ENCODE measurements at places on chromosomes 12 and 14. TPM values are rescaled to one million over a fixed set of nuclear protein-coding genes. Genes with fewer than 3 reads are reported as not detected.

Gene TAS2R31
- total RNA-seq = 5.3 TPM

Gene NT5DC3
- 11.6 TPM for total RNA-seq

Gene KLRB1
- total RNA-seq = not detected

Gene CCND2
- total RNA-seq = 230 TPM

Gene RNU4-1
- 3,997 TPM for total RNA-seq

Gene GALNT6
- total RNA-seq = 24.4 TPM

Gene OR4E2
- total RNA-seq = not detected

GRCh38 chr12:6374028-6374785 lies 1.2 kb downstream of the SCNN1A start:
- DNase-seq = no peak

DNA sequence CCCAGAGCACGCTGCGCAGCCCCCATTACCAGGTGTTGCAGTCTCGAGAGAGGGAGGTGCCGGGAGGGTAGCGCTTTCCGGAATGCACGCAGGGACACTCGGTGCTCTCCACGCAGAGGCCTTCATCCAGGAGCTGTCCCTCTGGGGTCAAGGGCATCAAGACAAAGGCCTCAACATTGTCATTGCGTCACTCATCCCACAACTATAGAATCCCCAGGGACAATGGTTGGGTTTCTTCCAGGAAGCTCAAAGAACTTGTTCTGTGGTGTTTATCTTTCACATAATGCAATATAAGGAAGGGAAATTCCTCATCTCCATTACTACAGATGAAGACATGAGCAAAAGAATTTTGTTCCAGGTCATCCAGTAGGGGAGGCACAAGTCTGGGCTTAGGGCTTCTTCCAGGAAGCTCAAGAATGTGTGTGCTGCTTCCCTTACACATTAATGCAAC lies 52.1 kb downstream of the VWF start:
- DNase-seq = no peak

DNA sequence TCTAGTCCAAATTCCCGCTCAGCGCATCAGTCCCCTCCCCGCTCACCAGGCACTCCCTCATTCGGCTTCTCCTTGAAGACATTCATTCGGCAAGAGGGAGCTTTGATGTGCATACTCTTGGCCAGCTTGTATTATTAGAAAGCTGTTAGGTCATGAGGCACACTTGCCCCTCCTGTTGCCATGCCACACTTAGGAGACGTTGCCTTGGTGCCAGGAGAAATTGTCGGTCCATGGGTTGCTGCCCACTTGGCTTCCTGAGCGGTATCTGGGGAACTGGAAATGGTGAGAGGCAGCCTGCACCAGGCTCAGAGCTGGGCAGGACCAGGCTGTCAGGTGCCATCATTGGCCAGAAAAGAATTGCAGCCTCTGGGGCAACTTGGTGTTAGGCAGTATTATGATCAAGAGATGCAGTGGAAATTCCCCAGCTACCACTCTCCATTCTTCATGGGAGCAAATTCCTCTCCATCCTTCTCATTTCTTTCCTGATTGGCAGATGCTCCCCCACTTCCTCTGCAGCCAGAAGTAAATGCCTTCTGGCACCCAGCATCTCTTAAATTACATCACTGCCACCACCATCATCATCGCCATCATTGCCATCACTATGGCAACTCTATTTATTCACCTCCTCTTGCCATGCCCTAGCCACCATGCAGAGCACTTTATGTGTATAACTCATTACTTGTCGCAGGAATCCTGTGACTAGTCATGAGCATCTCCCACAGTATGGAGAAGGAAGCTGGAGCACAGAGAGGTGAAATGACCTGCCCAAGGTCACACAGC lies 12.4 kb downstream of the CABP1 start:
- DNase-seq = no peak

DNA sequence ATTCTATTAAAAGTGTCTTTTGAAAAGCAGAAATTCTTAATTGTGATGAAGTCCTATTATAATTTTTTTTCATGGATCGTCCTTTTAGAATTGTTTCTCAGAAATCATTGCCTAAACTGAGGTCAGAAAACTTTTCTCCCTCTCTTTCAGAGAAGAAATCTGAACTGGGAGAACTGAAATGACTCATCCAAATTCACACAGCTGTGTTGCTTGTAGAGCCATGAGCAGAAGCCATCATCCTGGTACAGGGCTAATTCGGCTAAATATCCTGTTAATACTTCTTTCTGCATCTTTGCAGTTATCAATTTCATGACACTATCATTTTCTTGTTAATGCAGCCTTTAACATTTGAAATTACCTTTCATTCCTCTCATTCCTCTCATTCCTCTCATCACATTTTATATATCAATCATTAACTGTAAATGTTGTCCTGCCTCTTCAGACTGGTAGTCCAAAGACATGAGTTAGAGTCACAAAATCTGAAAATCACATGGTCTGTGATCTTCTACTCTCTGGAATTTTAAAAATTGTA lies 15.5 kb downstream of the SLC15A5 start:
- no peak for DNase-seq

DNA sequence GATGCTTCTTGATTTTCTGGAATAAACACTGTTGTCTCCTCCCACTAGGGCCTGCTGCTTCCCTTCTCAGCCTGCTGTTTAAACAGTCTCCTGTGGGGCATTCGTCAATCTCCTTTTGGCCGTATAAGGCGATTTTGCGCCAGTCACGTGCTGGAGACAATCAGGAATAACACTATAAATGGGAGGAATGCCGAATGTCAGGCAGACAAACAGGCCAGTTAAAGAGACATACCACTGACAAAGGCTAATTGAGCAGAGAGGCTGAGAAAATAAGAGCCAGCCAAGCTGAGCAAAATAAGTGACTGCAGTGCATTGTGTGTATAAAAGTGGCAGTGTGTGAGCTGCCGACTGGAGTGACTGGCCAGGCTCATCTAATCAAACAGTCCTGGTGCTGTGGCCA lies 23.3 kb downstream of the DMAC2L start:
- no peak for DNase-seq

- no peak for DNase-seq
Observed at GRCh38 chr12:90816353-90817089, 138.5 kb downstream of the CCER1 start.

DNA sequence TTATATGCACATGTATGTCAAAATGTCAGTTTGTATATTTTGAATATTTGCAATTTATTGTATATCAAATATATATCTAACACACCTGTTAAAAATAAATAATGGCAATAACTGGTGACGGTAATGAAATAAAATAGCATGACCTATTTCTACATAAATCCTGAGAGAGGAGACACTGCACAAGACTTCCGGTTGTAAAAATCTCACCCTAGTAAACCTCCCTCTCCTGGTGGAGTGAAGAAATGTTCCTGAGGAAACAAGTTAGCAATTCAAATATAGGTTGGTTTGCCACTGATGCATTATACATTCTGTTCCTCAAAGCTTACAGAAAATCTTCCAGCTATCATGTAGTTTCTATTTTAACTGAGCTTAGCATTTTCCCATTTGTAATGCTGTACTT lies 166.1 kb upstream of the SYT10 start:
- no peak for DNase-seq

- DNase-seq = no peak
Observed at GRCh38 chr12:110998165-110998564, 77.8 kb upstream of the MYL2 start.

- no peak for DNase-seq
Observed at GRCh38 chr14:68569970-68570409, 222.9 kb downstream of the ZFP36L1 start.

- DNase-seq = no peak
Observed at GRCh38 chr12:79121486-79121885, 256.9 kb downstream of the SYT1 start.

DNA sequence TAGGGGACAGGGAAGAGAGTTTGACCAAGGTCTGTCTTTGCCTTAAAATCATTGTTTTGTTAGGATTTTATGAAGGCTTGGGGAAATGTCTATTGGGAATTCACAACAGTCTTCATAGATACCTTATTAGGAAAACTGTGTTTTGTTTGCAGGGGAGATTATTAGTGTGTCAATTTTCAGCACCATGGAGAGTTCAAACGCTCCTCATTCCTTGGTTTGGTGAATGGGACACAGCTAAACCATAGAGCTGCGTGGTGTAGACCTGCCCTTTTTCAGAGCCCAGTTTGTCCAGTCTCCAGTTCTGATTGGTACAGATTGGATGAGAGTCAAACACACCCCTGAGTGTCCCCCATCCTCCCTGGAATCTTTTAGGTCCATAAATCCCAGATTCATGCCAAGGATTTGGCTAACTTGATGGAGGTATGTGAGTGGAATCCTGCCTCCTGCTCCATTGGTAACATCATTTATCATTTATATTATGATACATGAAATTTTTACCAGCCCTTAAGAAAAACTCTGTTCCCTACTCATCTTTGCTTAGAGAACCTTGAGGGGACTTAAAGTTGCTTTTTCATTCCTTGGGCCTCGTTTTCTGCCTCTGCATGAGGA lies 12.0 kb downstream of the NGDN start:
- no peak for DNase-seq

DNA sequence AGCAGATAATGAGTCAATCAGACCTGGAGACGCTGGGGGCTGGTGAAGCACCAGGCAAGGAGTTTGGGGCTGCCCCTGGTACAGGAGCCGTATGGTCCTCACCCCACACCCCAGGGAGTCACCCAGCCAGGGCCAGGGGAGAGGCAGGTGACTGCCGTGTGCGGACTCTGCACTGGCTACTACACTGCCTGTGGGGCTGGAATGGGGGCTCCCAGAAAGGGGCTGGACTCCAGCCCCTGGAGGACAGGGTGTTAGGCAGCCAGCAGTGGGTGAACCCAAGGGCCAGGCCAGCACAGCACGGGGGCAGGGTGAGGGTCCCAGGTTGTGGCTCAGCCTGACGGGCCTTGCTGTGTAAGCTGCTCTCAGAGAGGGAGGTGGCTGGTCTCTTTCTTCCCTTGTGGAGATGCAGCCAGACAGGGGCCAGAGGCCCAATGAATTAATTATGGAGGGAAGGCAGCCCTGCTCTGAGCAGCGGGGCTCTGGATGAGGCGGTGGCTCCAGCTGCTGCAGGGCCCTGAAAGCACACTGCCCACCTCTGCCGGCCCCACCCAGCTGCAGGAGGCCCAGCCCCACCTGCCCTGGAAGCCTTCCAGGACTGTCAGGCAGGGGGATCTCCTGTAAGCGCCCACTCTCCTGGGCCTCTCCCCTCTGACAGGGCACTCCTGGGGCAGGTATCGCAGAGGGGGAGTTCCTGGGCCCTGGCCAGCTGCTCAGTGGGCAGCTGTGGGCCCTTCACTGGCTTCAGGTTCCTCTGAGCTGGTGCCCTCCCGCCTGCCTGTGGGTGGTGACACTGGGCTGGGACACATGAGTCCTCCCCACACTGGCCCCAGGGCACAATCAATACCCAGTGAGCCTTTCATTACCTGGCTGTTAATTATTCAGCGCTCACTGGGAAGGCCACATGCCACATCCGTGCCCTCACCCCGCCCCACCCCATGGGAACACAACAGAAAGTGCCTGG lies 142.5 kb upstream of the C14orf180 start:
- DNase-seq = no peak

DNA sequence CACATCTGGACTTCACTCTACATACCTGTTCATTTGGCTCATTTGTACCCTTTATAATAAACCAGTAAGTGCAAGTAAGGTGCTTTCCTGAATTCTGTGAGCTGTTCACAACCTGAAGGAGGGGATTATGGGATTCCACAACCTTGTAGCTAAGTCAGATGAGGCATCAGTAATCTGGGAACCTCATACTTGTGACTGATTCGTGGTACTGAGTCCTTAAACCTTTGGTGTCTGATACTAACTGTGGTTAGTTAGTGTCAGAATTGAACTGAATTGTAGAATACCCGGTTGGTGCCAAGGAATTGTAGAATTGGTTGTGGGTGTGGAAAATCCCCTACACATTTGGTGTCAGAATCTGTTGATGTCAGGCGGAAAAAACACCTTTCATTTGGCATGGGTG lies 83.4 kb downstream of the TMX1 start:
- no peak for DNase-seq

GRCh38 chr12:112352921-112353320 lies 29.3 kb downstream of the HECTD4 start:
- no peak for DNase-seq

- DNase-seq = no peak
Observed at GRCh38 chr14:36362648-36363047, 42.2 kb upstream of the MBIP start.

DNA sequence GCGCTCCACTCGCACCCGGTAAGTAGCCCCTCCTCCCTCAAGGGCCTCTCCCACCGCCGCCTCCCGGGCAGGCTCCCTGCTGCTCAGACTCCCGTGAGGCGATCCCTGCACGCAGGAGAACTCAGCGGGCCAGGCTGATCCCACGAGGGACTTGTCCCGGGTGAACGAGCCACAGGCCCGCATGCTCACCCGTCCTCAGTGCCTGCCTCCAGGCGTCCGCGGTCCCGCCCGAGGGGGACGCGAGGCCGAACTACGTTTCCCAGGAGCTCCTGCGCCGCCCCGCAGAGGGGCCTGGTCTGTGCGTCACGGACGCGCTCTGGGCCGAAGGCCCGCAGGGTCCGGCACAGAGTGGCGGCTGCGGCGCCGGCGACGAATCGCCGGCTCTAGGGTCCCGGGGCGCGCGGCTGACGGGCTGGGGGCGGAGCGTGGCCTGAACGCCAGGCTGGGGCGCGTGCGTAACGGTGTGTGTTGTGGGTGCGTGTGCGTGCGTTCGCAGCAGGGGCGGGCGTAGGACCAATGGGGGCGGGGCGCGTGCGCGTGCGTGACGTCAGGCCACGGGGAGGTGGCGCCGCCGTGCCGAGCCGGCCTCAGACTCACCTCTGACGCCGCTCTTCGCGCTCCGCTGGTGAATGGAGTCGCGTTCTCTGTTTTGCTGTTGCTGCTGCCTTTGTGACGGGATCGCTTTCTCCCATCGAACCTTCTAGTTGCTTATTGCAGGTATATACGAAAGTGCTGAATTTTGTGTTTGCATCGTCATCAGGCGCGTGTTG lies at the start of the genes ZNF10 and ZNF891:
TSS of gene ZNF10 (plus strand) at position 590 of the 770 bp plus-strand sequence. CDS start 13,866 bp downstream, outside the sequence.
TSS of gene ZNF891 (minus strand) at position 237 of the 770 bp plus-strand sequence. CDS start 8,356 bp downstream, outside the sequence.
- DNase-seq = peak; percentile 99
